ENCODE measurements at places on chromosomes 4 and X. TPM values are rescaled to one million over a fixed set of nuclear protein-coding genes. Genes with fewer than 3 reads are reported as not detected.

DNA sequence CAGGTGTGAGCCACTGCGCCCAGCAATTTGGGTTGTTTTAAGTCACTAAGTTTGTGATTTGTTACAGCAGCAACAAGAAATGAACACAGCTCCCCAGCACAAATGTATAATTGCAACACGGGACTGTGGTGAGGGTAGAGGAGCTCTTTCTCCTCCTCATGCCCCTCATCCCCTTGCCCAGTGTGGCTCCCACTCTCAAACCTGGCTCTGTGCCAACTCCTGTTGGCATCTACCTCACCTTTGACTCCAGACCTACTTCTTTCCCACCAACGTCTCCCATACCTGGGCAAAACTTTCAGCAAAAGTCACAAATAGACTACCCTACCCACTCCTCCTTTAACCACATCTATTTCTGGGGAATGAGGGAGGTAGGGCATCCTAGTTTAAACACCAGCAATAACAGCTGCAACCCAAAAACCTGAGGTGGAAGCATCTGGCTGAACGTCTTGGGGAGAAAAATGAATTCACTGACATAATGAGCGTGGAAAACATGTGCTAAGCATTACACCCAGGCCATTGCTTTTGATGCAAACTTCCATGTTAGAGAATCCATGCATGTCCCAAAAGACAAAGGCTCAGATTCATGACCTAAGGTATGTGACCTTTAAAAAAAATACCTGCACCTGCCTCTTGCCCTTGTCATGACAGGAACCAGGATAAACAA is 19.2 kb downstream of the LNX1 start:
- DNase-seq, result no peak

DNA sequence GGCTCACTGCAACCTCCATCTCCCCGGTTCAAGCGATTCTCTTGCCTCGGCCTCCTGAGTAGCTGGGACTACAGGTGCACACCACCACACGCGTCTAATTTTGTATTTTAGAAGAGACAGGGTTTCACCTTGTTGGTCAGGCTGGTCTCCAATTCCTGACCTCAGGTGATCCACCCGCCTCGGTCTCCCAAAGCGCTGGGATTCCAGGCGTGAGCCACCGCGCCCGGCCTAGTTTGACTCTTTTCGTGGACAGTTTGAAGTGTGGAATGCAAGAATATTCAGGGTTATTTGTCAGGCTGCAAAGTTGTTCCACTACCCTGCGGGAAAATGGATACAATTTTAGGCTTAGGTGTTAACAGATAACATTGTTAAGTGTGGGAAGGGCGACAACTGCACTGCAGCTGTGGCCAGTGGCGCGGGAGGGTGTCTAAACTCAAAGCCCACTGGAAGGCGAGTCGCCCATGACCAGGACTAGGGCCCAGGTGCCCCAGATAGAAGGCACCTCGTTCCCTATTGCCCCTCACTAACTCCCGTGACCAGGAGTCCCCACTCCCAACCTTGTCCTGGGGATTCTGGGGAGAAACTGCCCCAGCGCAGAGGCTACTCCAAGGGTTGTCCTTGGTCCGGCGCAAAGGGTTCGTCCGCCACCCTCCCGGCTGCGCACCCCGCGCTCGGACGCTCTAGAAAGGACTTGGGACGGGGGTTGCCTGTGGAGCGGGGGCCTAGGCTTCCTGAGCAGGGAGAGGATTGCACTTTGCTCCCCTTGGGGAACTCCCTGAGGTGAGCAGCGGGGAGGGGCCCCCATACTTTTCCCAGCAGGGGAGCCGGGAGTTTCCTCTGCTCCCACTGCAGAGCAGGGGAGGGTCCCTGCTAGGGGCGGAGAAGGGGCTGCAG is 1.1 kb upstream of the CD99 start:
- DNase-seq, result no peak

DNA sequence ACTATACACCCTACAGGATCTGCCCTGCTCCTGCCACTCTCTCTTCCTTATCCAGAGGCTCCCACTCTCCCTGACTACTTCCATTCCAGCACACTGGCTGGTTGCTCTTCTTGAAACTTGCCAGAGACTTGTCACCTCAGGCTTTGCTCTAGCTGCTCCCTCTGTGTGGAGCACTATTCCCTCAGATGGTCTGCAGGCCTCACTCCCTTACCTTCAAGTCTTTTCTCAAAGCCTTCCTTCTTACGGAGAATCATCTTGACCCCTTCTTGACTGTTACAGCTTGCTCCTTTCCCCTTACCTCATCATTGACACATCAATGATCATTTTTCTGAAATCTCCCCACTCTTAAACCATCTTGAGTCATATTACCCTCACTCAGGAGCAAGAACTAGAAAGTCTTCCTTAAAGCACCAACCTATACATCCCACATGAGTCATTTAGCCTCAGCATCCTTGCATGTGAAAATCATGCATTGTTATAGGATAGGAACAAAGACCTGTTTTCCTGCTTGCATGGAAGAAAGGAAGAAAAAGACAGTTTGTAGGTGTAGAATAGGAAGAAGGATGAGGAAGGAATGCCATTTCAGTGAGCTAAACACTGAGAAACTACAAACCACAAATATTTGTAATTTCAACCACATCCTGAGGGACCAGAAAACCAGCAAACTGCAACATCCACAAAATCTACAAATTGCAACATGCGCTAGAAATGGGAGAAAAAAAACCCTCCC is 55.7 kb downstream of the ANTXR2 start:
- no peak for DNase-seq

GRCh38 chr4:59500103-59500502 is 1700.0 kb upstream of the ADGRL3 start:
- no peak for DNase-seq

DNA sequence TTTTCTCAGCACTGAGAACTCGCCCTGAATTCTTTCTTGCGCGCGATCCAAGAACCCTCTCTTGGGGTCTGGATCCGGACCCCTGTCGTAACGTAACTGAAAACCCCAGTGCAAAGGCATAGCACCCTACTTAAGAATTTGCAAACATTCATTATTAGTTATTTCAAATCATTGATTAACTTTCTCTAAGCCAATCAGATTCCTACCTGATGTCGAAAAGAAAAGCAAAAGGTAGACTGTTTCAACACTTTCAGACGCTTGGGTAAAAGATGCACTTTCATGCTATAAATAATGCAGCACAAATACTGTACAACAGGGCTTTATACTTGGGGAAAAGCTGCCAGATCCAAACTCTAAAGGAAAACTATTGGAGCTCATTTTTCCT is 817 bp upstream of the WDR19 start:
- no peak for DNase-seq

DNA sequence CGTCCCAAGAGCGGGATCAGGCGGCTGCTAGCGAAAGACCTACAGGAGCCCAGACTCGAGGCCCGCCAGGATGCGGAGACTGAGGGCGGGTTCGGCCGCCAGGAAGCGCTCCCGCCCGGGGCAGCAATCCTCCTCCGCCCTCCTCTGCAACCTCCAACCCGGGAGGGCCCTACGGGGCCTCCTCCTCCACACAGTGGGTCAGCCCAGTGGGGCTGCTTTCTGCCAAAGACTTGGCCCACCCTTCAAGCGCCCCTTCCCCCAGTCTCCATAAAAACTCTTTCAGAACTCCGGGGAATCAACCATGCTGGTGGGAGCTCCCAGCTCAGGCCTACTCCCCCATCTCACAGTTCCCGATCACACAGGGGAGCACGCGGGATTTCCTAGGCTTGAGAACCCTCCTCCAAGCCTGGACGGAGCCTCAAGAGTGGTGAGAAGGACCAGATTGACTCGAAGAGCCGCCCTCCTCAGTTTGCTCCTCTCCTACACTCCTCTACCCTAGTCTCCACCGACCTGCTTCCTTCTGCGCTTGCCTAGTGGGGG is 77.5 kb downstream of the RLIM start:
- DNase-seq, result no peak

DNA sequence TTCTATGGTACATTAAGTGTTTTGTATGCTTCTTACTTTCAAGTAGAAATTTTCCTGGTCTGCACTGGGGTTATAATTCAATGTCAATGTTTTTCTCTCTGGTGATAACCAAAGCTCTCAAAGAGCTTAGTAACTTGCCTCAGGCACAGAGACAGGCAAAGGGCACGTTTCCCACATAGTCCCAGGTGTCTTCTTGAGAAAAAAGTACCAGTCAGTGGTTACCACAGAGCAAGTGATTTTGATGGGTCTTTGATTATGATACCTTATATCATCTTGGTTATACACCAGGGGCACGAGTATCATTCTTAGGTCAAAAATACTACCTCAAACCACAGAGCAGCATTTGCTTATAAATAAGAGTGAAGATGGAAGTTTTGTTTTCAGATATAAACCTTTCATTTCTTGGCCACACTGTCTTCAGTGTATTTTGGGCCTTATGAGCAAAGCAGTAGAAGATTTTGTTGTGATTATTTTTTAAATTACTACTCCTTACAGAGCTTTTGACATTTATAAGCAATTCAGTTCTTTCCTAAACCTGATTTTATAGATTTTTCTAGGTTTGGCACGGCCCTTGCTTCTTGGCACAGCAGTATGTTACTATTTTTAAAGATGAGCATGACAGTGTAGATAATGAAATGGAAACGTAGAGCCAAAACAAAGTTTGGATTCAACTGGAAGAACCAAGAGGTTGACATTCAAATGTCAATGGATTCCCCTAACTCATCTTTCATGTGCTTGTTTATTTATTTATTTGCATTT is 85.3 kb upstream of the TLL1 start:
- DNase-seq, result no peak

GRCh38 chrX:44922980-44923379 is 50.0 kb downstream of the KDM6A start:
- DNase-seq, result no peak

GRCh38 chr4:137370679-137371078 is 161.6 kb downstream of the PCDH18 start:
- DNase-seq, result no peak

DNA sequence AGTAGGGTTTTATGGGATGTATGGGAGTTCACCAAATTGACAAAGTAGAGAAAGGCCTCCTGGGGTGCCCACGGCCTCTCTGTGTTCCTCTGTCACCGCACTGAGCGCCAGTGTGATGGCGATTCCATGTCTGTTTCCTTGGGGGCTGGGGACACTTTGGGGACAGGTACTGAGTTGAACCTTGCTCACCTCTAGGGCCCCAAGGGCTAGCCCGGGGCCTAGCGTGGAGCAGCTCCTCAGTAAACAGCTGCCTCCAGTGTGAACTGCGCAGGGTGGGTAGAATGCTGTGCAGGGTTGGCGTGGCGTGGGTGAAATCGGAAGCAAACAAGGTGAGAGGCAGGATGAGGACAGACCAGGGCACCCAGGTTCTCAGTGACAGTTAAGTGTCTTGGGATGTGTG is 97.8 kb downstream of the PPP2R2C start:
- peak; percentile 53 for DNase-seq

DNA sequence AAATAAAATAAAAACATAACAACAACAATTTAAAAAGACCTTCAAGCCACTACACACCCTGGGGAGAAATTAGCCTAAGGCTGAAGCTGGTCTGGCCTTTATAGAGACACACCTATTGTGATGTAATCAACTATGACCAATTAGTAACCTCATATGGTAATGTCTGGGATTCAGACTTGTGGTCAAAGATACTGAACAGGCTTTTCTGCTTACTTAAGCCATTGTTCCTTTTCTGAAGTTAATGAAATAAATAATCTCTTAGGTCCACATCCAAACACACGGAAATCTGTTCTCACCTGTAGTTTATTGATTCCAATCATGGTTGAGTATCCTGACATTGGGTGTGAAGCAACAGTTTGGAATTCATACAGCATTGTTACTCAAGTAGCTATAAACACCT is 152.5 kb downstream of the PLS3 start:
- no peak for DNase-seq

- peak; percentile 53 for DNase-seq
Measured at GRCh38 chrX:153414856-153415510, 3.7 kb downstream of the ZFP92 start.

- no peak for DNase-seq
Measured at GRCh38 chr4:82223715-82224114, 150.1 kb downstream of the HNRNPD start.

- no peak for DNase-seq
Measured at GRCh38 chrX:75230296-75230695, 43.6 kb upstream of the UPRT start.

- DNase-seq, result no peak
Measured at GRCh38 chr4:62328526-62328925, 1128.4 kb downstream of the ADGRL3 start.

DNA sequence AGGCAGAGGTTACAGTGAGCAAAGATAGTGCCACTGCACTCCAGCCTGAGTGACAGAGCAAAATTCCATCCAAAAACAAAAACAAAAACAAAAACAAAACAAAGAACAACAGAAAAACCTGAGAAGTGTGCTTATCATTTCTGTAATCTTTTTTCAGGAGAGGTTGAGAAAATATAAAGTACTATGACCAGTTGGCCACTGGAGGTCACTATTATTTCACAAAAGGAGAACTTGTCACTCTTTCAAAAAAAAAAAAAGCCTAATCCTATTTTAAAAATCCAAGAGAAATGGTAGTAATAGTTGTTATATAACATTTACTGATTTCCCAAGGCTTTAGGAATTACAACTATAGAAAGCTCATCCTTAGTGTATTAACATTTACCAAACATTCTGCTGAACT is 24.9 kb upstream of the RNF150 start:
- DNase-seq, result no peak

- no peak for DNase-seq
Measured at GRCh38 chrX:121109986-121110385, 62.6 kb downstream of the GLUD2 start.

- DNase-seq, result no peak
Measured at GRCh38 chr4:100106982-100107381, 83.3 kb downstream of the DDIT4L start.

- no peak for DNase-seq
Measured at GRCh38 chr4:54228056-54228527, 1.0 kb upstream of the PDGFRA start.

- DNase-seq, result no peak
Measured at GRCh38 chr4:38177035-38177546, 216.9 kb downstream of the PTTG2 start.

- no peak for DNase-seq
Measured at GRCh38 chr4:152577708-152578396, 42.0 kb upstream of the FBXW7 start.

- no peak for DNase-seq
Measured at GRCh38 chr4:94412658-94413038, 39.1 kb upstream of the PDLIM5 start.

Gene SGMS2
- total RNA-seq, result 71.5 TPM

Gene PHEX
- 1.1 TPM for total RNA-seq

Gene CHRDL1
- 1.2 TPM for total RNA-seq

Gene ASB5
- total RNA-seq, result not detected

Gene ATP1B4
- not detected for total RNA-seq

Gene SYTL4
- 5.9 TPM for total RNA-seq

Gene TCEAL2
- not detected for total RNA-seq

Data from chondrocyte (in vitro differentiated cells).